ENCODE measurements at places on chromosomes 4 and X. TPM values are rescaled to one million over a fixed set of nuclear protein-coding genes. Genes with fewer than 3 reads are reported as not detected.

FAM184B gene
- total RNA-seq, result 5.1 TPM

CSAG3 gene
- not detected for total RNA-seq

AFM gene
- total RNA-seq, result not detected

- no peak overlapping the region for H3K27ac ChIP-seq
- H3K4me3 ChIP-seq, result no peak overlapping the region
- H3K36me3 ChIP-seq, result no peaks in the 10 kb centered on the region
These were observed 2.8 kb upstream of the MAMLD1 start for GRCh38 chrX:150360331-150360730.

DNA sequence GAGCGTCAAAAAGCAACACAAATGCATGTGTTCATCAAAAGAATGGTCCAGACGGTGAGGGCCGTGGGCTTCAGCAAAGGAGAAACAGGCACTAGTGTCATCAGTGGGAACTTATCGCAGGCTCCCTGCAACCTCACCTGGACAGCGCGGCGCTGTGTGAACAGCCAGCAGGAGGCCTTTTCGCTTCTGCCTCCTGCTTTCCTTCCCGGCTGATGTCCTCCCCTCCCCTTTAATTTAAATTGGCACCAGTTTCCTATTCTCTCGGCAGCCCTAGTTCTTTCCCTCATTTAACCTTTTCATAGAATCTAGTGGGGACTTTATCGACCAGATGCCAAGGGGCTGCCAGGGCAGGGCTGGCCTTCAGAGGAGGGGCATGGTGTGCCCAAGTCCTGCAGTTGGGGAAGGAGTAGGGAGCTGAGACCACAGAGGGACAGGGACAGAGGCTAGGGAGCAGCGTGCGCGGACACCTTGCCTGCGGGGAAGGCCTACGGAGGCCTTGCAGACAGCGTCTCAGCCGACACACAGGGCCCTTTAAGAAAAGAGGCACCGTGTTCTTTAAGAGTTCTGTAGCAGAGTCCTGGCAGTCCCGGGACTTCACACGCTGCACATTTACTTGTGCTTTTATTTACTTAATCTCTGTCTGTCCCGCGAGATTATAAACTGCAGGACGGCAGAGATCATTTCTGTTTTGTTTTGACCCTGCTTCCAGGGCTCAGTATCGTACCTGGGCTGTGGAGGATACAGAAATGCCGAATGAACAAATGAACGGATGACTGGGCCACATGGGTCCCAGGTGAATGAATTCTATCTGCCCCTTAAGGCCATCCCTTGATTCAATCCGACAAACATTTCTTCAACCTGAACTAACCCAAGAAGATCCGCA is 8.4 kb upstream of the SORBS2 start:
- H3K36me3 ChIP-seq, result no peaks in the 10 kb centered on the region
- no peak for DNase-seq
- H3K27ac ChIP-seq, result no peak overlapping the region
- no peaks in the 10 kb centered on the region for H3K27me3 ChIP-seq
- H3K4me3 ChIP-seq, result no peak overlapping the region
- no peaks in the 10 kb centered on the region for H3K4me1 ChIP-seq

GRCh38 chrX:97397371-97397770 is 513.7 kb downstream of the RPA4 start:
- H3K27me3 ChIP-seq, result no peaks in the 10 kb centered on the region
- no peak overlapping the region for H3K27ac ChIP-seq
- H3K4me1 ChIP-seq, result no peaks in the 10 kb centered on the region
- H3K4me3 ChIP-seq, result no peak overlapping the region
- DNase-seq, result no peak

GRCh38 chr4:139154538-139154937 is 22.5 kb downstream of the ELF2 start:
- no peak for DNase-seq
- no peak overlapping the region for H3K27ac ChIP-seq
- H3K4me3 ChIP-seq, result no peak overlapping the region
- no peaks in the 10 kb centered on the region for H3K36me3 ChIP-seq

DNA sequence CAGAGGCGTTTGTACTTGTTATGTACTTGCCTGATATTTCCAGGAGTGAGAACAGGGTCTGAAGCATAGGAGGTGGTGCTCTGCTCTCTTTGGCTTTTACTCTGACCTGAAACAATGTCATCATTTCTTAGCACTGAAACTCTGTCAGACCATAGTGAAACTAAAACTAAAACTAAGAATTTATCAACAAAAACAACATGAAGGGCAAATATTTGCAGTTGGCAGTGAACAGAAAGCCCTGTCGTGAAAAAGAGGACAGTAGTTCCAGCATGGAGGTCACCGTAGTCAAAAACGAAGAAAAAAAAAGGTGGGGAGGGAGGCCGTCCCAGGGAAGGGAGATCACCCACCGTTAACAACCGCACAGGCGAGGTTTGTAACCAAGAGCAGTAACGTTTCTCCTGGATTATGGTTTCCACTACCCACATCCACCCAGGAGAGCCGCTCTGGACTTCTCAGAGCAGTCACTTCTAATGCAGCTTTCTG is 97.5 kb downstream of the ANK2 start:
- H3K27me3 ChIP-seq, result no peaks in the 10 kb centered on the region
- peak overlapping the region; percentile 34 for H3K4me3 ChIP-seq
- peak overlapping the region; percentile 66 for H3K27ac ChIP-seq
- H3K36me3 ChIP-seq, result no peaks in the 10 kb centered on the region
- peak; percentile 59 for DNase-seq

DNA sequence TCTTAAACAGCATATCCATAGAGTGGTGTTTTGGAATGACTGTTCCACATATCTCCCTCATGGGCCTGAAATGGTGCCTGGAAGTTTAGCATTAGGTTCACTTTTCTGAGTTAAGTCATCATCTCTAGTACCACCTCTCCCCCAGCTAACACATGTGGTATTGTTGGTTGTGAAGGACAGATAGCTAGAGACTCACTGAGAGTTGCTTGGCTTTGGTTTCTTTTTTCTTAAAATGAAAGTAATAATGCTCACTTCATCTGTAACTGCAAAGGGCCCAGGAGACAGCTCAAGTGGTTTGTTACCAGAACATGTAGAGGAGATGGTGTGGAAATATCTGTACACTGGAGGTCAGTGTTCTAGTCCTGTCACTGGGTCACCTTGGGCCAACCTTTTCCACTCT is 90.9 kb downstream of the EFNB1 start:
- no peaks in the 10 kb centered on the region for H3K36me3 ChIP-seq
- no peak overlapping the region for H3K27ac ChIP-seq
- H3K4me1 ChIP-seq, result peaks cover 29% of the 10 kb centered on the region
- no peak overlapping the region for H3K4me3 ChIP-seq
- peaks cover 43% of the 10 kb centered on the region for H3K27me3 ChIP-seq
- DNase-seq, result peak; percentile 49

DNA sequence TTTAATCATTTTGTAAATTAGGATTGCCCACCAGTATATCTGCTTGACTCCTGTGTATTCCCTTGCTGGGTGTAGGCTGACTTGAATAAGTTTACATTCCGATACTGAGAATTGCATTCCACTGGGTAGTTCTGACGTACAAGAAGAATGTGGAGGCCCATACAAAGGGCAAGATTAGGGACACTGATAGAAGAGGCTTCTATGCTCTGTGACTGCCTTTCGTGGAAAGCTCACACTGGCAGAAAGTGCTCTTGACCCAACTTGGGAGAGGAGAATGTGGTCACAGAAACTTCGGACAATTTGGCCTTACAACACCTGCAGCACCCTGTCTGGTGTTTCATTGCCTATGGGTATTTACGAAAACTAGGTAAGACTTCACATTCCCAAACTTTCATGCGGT is 126.3 kb downstream of the RAPGEF2 start:
- peak; percentile 41 for DNase-seq
- peaks cover 10% of the 10 kb centered on the region for H3K4me1 ChIP-seq
- no peaks in the 10 kb centered on the region for H3K27me3 ChIP-seq
- peak overlapping the region; percentile 29 for H3K4me3 ChIP-seq
- H3K27ac ChIP-seq, result peak overlapping the region; percentile 42

DNA sequence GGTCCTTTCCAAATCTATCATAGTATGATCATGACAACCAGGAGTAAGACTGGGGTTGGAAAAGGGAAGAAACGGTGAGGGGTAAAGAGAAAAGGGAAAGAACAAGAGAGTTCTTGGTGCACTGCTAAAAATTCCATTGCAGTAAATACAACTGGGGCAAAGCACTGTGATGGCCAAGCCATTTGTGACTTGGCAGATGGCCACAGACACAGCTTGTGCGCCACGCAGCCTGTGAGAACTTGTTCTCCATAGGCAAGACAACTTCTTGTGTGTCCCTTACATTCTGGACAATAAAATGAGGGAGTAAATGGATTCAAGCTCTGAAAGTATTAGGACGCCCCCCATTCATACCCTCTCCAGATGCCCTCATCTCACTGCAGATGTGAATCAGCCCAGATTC is 10.9 kb downstream of the MFAP3L start:
- DNase-seq, result no peak
- peaks cover 3% of the 10 kb centered on the region for H3K27me3 ChIP-seq
- H3K4me1 ChIP-seq, result no peaks in the 10 kb centered on the region
- no peak overlapping the region for H3K4me3 ChIP-seq
- H3K27ac ChIP-seq, result no peak overlapping the region
- no peaks in the 10 kb centered on the region for H3K36me3 ChIP-seq

All from muscle of leg (tissue), 16 donors.